ENCODE measurements at places on chromosomes 11 and 22.
A peak's percentile ranks its signal among the peaks of the same experiment; 100 is the strongest.

- no peak for DNase-seq
Measured at GRCh38 chr11:3990406-3990805, 104.2 kb upstream of the RRM1 start.

- no peak for DNase-seq
Measured at GRCh38 chr11:68334923-68335322, 22.5 kb downstream of the LRP5 start.

DNA sequence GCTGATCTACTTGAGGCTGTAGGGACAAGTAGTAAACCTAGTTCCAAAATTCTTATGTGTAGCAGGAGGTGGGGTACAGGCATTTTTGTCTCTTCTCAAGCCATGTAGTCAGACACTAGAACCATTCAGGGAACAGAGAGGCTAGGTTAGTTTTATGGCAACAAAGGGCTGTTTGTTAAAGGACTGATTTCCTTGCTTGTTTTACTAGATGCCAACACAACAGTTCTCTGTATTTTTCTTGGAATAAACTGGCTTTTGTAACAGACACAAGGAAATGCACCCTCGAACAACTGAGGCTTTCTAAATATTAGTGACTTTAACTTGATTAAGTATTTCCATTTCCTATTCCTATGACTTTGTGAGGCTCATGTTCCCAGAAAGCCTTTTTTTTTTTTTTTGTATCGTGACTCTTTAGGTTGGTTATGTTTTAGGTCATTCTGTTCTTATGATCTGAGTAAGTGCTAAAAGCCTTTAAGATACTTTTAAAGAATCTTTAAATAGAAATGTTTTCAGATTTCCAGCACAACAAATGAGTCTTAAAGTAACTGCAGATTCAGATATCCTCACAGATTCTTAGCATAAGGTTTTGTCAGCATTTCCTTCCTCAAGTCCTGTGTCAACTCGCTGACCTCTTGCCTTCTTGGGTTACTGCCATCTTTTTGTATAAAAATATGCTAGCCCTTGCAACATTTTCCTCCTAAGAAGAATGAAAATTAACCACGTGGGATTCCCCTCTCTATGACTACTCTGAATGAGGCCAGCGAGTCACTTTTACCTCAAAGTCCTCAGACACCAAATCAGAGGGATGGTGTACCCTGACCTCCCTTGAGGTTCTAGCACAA is 92.5 kb downstream of the CCDC83 start:
- no peak for DNase-seq

GRCh38 chr11:60122414-60123036 is 34.1 kb downstream of the MS4A2 start:
- no peak for DNase-seq

GRCh38 chr11:109606256-109606655 is 184.3 kb downstream of the C11orf87 start:
- no peak for DNase-seq

DNA sequence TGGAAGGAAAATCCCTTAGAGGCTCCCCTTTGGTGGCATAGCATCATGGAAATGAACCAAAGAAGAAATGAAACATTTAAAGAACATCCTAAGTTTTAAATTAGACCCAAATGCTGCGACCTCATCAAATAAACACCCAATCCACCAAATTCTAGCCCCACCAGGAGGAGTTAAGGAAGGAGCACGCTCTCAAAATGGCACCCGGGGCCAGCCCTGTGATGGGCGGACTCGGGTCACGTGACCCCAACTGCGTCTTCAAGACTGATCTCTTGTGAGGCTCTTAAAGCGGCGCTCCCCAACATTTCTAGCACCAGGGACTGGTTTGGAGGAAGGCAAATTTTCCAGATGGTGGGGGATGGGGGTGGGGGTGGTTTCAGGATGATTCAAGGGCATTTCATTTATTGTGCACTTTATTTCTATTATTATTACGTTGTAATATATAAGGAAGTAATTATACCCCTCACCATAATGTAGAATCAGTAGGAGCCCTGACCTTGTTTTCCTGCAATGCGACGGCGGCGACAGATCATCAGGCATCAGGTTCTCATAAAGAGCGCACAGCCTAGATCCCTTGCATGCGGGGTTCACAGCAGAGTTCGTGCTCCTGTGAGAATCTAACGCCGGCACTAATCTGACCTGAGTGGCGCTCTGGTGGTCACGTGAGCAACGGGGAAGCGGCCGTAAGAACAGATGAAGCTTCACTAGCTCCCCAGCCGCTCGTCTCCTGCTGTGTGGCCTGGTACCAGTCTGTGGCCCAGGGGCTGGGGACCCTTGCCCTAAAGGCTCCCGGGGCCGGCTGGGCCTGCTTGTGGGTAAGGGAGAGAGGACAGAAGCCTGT is 90.6 kb upstream of the SLC22A12 start:
- DNase-seq: no peak

DNA sequence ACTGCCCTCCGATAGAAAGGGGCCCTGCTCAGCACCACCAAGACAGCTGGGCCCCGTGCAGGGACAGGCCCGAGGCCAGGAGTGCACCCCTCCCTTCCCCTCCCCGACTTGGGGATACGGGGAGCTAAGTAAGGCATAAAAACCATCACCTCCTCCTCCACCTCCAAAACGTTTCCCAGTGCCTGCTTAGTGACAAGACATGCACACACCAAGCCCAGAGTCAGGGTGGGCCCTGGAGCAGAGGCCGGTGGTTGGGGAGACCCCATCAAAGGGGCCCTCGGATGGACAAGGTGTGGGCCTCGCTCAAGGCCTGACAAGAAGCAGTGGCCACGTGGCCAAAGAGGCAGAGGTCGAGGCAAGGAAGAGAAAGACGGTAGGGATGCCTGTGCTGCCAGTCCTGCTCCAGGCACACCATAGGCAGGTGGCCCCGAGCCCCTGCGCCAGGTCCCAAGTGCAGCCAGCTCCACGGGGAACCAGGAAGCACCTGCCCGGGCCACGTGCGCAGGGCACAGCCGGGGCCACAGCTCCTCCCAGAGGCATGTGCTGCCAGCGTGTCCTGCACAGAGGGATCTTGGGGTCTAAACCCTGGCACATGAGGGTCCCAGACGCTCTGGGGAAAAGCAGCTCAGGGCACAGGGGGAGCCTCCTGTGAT is 53.0 kb downstream of the BRD1 start:
- no peak for DNase-seq

GRCh38 chr11:13942971-13943381 is 19.5 kb upstream of the SPON1 start:
- DNase-seq: no peak

DNA sequence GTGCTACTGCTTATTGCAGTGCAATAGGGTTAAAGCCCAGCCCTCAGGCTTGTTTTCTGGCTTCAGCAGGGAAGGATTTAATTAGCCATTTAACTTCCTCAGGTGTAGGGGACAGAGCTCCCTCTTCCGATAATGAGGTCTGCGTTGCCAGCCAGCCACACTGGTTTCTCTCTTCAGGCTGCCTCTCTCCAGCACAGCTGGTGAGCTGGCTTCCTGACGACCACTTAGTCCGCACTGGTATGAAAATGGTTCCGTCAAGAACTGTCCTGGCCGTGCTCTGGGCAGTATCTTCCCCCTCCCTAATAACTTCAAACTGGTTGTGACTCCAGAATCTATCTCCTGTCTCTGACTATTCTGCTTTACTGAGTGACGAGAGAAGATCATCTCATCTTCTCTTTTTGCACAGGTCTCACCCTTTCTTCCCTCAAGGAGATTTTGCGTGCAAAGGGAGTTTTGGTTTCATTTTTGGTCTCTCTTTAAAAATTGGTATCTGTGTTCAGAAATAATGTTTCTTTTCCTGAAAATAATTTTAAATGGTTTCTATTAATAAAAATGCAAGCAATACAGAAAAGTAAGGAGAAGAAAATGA is 49.2 kb downstream of the CNTN5 start:
- DNase-seq: peak; percentile 30

DNA sequence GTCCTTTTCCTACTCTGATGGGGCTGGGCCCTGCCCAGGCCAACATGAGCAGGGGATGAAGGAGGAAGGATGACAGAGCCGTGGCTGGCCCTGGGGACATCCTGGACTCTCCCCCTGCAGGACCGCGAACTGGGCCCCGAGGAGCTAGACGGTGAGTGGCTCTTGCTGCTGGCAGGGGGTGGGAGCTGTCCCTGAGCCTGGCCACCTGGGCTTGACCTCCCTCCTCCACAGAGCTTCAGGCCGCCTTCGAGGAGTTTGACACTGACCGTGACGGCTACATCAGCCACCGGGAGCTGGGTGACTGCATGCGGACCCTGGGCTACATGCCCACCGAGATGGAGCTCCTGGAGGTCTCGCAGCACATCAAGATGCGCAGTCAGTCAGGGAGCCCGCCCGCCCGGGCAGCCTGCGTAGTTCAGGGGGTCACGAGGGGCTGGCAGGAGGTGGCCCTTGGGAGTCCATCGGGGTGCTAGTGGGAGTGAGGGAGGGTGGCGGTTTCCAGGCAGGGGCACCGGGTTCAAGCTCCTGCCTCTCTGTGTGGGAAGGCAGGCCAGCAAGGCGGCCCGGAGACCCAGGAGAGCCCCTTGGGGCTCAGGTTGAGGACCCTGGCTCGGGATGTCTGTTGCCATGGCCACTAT is 1.0 kb downstream of the CABP4 start:
- DNase-seq: no peak

DNA sequence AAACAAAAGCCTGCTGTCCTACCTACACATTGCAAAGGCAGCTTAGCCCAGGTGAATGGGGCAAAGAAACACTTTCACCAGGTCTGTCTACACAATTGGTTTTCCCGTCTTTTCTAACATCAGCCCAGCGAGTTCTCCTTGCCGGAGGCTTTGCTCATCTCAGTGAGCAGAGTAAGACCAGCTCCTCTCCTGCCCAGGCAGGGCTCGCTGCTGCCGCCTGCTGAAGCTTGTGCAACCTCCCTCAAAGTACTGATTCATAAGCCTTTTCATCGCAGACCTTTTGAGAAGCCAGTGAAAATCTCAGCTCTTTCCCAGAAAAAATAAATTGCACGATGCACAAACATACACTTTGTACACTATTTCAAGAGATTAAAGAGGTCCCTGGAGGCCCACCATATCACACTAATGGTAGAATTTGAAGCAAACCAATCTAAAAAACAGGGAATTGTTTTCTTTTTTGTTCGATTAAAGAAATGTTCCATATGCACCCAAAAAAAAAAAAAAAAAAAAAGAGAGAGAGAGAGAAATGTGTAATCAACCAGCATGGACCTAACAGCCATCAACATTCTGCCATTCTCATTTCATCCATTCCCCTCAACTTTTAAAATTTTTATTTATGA is 328.1 kb upstream of the MPPED2 start:
- peak; percentile 66 for DNase-seq

- peak; percentile 94 for DNase-seq
Measured at GRCh38 chr11:109421981-109422869, at the start of gene C11orf87. Gene C11orf87 (plus strand): TSS chr11:109422190. CDS start chr11:109423634, 1,444 bp downstream.

GRCh38 chr22:38745676-38746460 is 9.9 kb downstream of the SUN2 start:
- no peak for DNase-seq

GRCh38 chr22:48729499-48730171 is 1098.0 kb downstream of the BRD1 start:
- DNase-seq: no peak

DNA sequence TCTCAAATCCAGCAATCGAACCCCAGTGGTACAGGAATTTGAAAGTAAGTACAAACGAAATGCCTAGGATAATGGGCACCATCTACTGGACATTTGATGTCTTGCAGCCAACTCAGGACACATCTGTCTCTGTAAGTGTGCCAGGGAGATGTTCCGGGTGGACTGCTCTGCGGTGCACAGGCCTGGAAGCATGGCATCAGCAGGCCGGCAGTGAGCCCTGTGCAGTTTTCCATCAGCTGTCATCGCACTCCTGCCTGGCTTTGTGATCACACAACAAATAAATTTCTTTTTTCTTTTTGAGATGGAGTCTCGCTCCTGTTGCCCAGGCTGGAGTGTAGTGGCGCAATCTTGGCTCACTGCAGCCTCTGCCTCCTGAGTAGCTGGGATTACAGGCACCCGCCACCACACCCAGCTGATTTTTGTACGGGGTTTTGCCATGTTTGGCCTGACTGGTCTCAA is 71.0 kb downstream of the JAM3 start:
- peak; percentile 92 for DNase-seq

GRCh38 chr22:29801796-29802195 is 34.6 kb downstream of the UQCR10 start:
- DNase-seq: no peak

GRCh38 chr22:23803001-23803819 is 16.4 kb downstream of the SMARCB1 start:
- DNase-seq: peak; percentile 9

DNA sequence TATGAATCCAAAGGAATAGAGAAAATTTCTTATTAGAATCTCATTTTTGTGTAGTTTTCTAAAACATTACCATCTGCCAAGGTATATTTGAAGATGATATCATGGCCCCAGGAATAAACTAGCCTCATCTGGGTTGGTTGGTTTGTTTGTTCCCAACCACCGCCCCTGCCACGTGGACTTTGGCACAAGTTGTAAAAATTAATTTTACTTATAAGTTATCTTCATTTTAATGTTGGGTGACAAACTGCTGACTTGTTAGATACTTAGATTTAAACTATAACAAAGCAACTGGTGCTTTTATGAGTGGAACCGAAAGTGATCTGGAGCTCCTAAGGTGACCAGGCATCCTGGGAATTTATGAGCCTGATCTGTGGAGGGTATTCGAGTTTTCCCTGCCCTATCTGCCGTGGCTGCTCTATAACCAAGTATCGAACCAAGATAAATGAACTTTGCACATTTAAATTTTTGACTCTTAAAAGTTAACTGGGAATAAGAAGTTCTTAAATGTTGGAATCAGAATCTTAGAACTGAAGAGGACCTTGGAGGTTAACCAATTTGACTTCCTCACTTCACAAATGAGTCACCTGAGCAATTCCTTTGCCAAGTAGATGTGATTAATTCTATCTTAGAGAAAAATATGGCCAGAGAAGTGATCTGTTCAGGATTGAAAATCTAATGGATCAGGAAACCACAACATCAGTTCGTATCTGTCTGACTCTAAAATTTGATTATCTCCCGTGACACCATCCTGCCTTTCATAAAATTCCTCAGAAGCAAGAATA is 129.1 kb upstream of the ARHGAP42 start:
- DNase-seq: no peak

DNA sequence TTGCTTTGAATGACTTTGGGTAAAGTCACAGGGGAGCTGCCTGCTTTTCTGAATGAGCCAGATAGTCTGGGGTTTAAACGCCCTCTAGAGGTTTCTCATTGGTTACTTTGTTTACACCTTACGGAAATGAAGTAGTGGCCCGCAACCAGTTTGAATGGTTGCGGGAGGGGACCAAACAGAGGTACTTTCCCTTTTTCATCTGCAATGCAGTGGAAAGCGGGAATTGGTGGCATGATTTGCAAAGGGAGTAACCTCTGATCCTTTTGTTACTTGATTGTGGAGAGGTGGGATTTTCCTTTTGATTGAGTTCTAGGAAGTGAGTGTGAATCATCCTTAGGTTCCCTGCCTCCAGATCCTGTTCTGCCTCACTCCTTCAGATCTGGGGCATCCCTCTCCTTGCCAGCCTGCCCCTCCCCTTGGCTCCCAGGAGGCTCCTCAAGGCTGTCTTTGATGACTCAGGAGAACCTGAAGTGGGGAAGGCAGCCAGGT is 15.9 kb upstream of the GLYATL1 start:
- DNase-seq: peak; percentile 51

DNA sequence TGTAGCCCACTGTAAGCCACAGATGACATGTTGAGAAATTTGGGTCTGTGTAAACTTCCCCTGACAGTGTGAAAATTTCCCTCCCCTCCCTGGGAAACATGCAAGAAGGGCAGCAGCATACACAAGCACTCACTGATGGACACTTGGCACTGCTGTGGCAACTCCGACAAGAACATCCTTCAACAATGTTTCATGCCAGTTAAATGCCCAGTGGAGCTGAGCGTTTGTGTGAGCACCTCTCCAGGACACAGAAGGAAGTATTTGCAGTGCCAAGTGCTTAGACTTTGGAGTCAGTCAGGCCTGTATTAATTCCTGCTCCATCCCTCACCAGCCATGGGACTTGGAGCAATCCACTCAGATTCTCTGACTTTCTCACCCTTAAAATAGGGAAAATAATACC is 17.7 kb downstream of the C11orf87 start:
- DNase-seq: no peak

Measured in NCI-H526 (cell line).